ENCODE measurements at places on chromosomes 5 and 9.
A peak's percentile ranks its signal among the peaks of the same experiment; 100 is the strongest.

DNA sequence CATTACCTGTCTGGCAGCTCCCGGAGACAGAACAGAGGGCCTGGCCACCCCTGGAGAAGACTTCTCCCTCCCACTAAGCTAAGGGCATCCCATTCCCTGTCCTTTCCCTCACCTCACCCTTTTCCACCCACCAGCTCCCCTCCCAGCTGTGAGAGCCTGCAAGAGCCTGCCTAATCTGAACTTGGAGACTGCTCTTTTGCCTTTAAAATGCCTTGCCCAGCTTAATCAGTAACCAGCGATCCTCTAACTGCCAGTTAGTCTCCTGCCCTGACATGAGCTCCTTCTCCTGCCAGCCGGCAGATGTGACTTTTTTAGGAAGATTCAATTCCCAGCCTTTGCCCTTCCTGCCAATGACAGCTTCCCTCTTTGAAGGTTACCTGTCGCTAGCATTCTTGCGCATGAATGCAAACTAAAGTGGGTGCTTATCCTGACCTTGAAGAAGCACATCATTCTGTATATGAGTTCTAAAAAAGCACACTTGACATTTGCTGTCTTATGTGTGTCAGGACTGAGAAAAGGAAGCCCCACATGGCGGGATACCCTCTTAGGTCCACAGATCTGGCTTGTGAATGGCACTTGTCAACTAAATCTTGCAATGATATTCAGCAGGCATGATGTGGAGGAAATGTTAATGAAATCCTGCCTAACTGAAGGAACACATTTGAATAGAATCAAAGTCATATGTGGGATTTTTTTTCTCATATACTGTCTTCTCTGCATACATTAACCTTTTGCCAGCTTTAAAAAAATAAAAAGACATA is 411.2 kb upstream of the SLC30A5 start:
- no peak for DNase-seq

GRCh38 chr5:13660072-13660471 is 284.4 kb downstream of the DNAH5 start:
- DNase-seq = no peak

- no peak for DNase-seq
Observed at GRCh38 chr9:136990242-136990911, 1.8 kb upstream of the PAXX start.

GRCh38 chr9:16458696-16459420 is 411.6 kb downstream of the BNC2 start:
- no peak for DNase-seq

DNA sequence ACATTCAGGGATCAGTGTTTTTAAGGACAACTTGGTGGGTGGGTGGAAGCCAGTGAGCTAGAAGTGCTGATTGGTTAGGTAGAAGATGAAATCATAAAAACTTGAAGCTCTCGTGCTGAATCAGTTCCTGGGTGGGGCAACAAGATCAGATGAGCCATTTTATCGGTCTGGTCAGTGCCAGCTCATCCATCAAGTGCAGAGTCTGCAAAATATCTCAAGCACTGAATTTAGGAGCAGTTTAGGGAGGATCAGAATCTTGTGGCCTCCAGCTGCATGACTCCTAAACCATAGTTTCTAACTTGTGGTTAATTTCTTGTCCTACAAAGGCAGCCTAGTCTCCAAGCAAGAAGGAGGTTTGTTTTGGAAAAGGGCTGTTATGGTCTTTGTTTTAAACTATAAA is 166.4 kb downstream of the FAM170A start:
- no peak for DNase-seq

DNA sequence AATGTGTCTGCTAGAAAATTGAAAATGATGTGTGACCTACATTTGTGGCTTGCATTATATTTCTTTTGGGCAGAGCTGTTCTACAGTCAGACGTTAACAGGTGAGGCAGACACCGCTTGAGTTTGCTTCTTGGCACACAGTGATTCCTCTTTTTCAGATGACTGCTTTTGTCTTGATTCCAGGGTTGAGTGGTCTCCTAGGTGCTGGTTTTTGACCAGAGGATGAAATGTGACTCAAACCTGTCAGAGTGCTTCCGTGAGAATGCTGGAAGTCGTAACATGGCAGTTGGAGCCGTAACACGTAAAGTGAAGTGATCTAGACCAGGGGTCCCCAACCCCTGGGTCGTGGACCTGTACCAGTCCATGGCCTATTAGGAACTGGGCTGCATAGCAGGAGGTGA is 28.3 kb upstream of the NDFIP1 start:
- DNase-seq = no peak

GRCh38 chr5:92207151-92207550 is 824.0 kb upstream of the ARRDC3 start:
- no peak for DNase-seq

DNA sequence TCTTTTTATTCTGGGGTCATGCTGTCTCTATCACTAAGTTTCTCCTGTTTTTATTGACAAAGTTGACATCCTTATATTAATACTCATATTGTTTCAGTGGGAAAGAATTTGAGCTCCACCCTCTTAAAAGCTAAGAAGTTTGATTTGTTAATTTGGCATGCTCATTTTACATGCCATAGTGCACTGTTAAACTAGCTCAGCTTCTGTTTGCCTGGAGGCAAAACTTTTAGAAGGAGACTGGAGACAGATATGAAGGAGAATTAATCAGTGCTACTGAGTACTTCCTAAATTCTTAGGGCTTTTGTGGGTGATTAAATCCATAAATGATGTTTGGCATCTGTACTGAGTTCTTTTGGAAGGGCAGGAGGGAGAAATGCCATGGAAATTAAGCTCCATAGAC is 138.9 kb downstream of the NTRK2 start:
- DNase-seq = no peak

DNA sequence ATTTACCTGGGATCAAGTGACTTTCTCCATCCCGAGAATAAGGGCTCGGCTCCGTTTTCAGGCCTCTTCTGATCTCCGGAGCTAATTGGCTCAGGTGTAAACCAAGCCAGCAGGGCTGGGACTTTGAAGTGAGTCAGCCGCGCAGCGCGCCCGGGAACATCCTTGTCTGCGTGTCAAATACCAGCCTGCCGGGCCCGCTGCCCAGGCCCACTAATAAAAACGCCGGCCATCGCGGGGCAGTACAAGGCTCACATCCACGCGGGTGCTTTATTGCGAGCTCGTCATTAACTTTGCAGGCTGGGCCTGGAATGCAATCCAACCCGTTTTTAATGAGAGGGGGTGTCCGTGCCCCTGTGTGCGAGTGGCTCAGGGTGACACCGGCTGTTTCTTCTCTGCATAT is 416.8 kb downstream of the IRX2 start:
- DNase-seq = no peak

DNA sequence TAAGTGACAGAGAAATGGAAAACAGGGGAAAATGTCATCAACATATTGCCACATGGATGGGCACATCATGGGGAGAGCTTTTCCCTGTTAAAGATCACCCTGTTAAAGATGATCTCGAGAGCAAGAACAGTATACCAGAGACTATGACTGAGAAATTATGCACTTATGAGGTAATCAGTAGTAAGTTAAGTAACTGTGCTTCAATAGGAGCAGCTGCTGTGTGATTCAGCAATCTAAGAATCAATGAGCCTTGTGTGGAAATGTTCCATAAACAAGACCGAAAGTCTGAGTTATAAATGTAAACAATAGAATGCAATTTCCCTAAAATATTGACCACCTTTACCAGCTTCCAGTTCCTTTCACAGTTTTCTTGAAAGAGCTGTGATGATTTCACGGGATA is 582.3 kb downstream of the CAAP1 start:
- no peak for DNase-seq

DNA sequence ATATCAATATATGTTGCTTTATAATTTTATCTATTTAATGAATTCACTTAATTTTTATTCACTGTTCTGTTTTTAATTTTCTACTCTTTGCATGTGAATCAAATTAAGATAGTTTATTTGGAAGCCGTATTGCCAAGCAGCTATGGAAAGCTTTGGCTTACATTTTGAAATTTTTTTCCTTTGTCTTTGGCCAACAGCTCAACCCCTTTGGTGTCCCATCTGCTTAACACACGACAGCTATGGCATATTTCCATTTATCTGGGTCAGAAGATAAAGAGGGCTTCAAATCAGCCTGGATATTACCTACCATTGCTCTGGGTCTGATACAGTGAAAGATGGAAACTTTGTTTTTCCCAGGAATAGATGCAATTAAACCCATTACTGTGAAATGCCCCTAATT is 201.0 kb downstream of the WDR70 start:
- no peak for DNase-seq

DNA sequence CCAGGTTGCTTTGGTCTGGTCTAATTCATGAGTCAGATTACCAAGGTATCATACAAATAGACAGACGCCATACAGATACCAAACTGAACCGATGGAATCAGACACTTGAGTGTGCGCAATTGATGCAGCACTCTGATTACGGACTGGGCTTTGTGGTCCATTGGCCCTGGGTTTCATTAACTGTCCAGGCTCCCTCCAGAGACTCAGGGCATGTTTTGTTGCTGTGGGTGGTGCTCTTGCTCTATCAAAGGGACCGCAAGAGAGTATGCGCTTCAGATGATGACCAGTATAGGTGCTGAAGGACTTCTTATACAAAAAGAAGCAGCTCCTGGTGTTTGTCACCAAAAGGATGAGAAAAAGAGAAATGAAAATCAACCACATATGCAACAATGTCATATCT is 36.9 kb upstream of the ANKRD55 start:
- DNase-seq = no peak

- no peak for DNase-seq
Observed at GRCh38 chr5:139733010-139733688, 62.5 kb upstream of the PSD2 start.

DNA sequence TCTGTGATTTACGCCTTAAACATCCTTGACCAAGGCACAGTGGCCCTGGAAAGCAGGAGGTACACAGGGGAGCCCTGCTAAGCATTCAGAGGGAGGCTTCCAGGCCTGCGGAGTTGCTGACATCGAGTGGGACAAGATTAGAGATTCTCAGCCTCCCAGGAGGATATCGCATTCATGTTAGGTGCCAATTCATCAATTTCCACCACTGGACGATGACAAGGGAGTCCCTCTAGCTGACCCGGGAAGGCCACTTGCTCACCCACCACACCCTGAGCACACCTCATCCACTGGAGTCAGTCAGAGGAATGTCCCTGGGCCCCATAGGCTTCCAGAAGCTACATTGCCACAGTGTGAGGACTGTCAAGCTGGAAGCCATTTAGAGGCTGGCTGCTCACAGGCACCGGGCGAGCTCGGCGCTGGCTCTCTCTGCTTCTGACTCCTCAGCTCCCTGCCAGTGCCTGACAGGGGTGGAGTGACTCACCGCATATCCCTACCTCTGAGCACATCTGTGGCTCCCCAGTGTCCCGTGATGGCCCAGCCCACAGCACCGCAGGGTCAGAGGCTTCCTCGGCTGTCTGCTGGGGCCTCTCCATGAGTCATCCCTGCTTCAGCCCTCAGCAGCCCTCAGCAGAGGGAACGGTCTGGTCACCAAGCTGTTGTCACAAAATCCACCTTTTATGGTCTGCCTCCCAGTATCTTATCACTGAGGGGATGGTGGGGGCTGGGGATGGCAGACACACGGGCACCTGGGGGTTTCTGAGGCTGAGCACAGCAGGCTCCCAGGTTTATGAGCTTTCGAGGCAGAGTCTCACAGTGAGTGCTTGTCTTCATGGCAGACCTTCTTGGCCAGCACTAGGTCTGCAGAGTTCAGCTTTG is 117.5 kb downstream of the ZNF608 start:
- DNase-seq = peak; percentile 11

All from SW 1271 (cell line).